ENCODE measurements at places on chromosomes 7 and 10.

DNA sequence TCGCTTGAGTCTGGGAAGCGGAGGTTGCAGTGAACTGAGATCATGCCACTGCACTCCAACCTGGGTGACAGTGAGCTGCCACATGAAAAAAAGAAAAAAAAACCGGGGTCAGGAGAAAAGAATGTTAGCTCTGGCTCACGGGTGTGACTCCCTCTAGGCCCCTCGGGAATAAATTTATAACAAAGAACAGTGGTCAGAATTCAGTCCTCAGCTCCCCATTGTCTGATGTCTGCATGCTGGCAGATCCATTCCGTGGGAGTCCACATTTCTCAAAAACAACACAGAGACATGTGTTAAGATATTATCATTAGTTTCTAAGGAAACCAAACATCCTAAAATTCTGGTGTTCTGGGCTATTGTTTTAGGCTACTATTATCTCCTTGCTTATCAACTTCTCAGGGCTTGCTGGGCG is 90.6 kb downstream of the MARCHF5 start:
- no peak for DNase-seq

DNA sequence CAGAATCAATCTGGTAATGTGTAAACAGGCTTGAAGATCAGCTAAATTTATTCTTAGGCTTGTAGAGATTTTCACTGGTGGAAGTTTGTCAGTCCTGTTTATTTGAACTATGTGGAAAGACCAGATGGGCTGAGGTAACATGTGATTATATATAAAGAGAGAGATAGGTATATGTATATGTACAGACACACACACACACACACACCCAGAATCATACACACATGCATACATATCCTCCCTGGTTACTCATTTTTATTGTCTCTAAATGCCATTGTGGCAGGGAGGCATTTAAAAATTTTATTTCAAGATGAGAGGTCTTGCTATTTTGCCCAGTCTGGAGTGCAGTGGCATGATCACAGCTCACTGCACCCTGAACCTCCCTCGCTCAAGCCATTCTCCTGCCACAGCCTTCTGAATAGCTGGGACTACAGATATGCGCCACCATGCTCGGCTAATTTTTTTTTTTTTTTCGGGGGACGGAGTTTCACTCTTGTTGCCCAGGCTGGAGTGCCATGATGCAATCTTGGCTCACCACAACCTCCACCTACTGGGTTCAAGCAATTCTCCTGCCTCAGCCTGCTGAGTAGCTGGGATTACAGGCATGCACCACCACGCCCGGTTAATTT is 78.1 kb upstream of the CYTH3 start:
- no peak for DNase-seq

- no peak for DNase-seq
Observed at GRCh38 chr7:128713794-128714193, 25.4 kb upstream of the CALU start.

- no peak for DNase-seq
Observed at GRCh38 chr10:132554991-132555647, 17.5 kb downstream of the INPP5A start.

GRCh38 chr10:68561865-68562649 is 1.9 kb downstream of the TET1 start:
- no peak for DNase-seq

- DNase-seq = no peak
Observed at GRCh38 chr7:36979810-36980248, 255.5 kb upstream of the AOAH start.

DNA sequence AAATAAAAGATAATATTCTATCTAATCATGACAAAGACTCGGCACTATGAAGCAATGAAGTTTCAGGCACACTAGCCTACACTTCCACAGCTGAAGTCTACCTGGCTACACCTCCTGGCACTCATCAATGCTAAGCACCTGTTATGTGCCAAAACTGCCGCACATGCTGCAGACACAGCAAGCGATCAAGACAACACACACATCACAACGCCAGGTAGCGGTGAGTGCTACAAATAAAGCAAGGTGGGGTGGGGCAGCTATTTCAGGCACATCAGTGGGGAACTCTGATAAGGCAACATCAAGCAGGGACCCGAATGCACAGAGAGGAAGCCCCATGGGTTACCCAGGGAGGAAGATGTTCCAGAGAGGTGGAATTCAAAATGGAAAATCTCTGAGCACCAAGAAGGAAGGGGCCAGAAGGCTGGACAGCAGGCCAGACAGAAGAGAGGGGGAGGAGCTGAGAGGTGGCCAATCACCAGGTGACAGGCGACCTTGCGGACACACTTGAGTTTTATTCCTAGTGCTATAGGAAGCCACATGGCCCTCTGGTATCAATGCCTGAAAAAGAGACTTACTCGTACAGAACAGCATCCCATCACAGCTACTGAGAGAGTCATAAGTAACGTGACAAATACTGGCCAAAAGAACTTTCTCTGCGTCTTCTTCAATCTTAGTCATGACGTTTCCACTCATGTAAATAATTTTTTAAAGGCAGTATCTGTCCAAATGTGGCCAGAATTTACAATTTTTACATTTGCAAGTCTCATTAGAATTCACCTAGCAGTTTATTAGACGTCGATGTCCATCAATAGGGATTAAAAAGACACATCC is 8.0 kb downstream of the PSAP start:
- DNase-seq = no peak

DNA sequence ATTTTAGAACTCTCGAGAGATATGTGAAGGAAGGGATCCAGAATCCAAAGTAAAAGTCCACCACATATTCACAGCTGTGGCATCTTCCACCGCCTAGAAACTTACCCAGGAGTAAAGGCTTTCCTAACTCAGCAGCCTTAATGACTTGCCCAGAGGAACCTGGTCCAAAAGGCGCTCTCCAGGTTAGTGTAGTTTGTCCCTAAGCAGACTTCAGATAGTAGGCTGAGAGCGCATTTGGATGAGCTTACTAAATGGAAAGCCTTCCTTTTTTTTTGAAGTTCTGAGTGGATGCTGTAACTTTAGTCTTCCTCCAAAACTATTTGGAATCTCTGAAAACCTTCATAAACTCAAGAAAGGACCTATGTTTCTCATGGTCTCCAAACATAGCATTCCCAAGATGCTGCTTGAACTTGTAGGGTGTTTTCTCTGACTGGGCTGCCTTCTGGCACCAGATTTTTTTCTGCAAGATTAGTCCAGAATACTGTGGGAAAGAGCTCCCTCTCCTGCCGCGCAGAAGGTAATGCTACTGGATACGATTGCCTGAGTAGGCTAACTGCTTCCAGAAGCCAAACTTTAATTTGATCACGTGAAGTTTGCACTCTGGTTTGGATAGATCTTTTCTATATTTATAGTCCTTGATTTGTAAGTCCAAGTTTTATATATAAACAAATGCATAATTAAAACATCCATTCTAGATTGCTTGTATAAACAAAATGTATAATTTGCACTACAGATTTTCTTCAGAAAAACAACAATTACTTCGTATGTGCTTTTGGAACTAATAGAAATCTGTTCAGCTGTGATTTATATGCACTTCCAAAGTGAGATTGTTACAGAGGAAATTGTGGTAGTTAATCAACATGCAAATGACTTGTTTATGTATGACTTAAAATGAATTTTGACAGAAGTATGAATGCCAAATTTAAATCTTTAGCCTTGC is 19.6 kb upstream of the GPR37 start:
- peak; percentile 43 for DNase-seq

DNA sequence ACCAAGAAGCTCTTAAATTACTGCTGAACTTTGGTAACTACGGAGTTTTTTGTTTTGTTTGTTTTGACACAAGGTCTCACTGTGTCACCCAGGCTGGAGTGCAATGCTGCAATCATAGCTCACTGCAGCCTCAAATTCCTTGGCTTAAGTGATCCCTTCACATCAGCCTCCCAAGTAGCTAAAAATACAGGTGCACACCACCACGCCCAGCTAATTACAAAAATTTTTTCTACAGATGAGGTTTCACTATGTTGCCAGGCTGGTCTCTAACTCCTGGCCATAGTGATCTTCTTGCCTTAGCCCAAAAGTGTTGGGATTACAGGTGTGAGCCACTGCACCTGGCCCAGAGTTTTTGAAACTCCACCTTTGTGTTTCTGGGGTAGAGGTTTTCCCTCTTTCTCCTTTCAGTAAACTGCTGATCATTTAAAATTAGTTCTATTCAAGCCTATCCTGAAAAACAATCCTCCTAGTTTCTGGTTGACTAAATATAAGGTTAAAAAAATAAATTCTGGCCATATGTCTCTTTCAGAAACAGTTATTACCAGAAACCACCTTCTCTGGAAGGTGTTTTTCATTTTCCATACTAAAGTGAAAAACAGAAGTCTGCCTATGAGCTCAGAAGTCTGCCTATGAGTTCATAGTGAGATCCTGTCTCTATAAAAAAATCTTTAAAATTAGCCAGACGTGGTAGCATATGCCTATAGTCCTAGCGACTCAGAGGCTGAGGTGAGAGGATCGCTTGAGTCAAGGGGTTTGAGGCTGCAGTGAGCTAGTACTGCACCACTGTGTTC is 63.9 kb downstream of the VOPP1 start:
- no peak for DNase-seq

GRCh38 chr7:17071866-17072265 is 190.1 kb upstream of the AGR3 start:
- DNase-seq = no peak

GRCh38 chr10:78407966-78408365 is 374.3 kb downstream of the RPS24 start:
- no peak for DNase-seq

DNA sequence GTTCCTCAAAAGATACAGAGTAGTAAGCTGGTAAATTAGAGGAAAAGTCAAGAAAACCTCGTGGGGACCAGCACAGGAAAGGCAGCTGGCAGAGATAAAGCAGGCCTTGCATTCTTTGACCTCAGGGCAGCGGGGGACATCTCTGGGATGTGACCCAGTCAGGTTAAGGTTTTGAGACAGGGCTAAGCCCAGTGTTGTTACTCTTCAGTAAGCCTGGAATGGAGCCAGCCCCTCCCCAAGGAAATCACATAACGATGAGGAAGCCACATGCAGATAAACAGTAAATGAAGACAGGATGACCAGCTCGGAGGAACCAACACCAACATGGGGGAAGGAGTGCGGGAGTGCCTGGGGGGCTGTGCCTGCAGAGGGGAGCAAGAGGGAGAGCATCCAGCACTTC is 99.6 kb downstream of the JAZF1 start:
- DNase-seq = no peak

- DNase-seq = peak; percentile 66
Observed at GRCh38 chr7:24884401-24884800, 95.6 kb downstream of the OSBPL3 start.

DNA sequence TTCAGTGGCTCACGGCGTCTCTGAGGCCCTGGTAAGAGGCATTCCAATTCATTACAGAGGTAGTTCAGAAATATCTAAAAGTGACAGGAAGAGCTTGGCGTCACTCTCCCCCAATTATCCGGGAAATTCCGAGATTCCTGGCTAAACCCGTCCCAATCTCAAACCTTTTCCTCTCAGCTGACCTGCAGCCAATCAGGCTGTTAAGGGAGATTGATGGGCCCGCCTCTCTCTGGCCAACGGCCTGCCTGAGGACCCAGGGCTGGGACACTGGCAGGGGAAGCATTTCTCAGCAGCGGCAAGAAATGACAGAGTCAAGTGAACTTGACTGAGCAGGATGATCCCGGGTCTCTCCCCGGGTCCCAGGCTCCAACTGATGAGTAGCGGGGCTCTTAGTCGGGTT is 72.3 kb downstream of the EBF3 start:
- no peak for DNase-seq

DNA sequence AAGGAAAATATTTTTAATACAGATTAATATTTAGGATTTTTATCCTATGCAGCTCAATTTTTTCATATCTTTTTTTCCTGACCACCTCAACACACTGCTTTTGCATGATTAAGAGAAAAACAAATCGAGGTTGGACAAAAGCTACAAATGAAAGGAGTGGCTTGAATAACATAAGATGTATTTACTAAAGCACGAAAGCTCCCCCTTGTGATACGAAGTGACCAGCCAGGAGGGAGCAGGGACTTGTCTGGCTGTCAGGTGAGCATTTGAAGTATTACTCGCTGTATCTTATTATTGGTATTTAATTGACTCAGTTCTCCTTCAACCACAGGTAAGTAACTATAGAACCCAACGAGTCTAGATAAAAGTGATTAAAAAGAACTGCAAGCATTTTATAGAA is 265.2 kb upstream of the PHF14 start:
- peak; percentile 60 for DNase-seq

- DNase-seq = no peak
Observed at GRCh38 chr10:42556931-42557330, 81.4 kb downstream of the ZNF33B start.

- DNase-seq = no peak
Observed at GRCh38 chr10:34281661-34282582, 533.2 kb downstream of the PARD3 start.

- DNase-seq = no peak
Observed at GRCh38 chr10:95408148-95408960, 117.6 kb upstream of the PDLIM1 start.

DNA sequence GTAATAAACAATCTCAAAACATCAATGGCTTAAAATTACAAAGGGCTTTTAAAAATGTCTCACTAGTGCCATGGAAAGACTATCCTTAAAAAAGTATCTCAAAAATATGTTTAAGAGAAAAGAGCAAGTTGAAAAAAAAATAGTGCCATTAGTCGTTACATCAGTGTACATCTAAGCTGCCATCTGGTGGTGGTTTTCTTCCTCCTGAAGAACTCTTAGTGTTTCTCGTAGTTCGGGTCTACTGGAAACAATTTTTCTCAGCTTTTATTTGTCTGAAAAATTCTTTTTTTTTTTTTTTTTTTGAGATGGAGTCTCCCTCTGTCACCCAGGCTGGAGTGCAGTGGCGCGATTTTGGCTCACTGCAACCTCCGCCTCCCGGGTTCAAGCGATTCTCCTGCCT is 5.9 kb upstream of the GARIN1A start:
- no peak for DNase-seq

DNA sequence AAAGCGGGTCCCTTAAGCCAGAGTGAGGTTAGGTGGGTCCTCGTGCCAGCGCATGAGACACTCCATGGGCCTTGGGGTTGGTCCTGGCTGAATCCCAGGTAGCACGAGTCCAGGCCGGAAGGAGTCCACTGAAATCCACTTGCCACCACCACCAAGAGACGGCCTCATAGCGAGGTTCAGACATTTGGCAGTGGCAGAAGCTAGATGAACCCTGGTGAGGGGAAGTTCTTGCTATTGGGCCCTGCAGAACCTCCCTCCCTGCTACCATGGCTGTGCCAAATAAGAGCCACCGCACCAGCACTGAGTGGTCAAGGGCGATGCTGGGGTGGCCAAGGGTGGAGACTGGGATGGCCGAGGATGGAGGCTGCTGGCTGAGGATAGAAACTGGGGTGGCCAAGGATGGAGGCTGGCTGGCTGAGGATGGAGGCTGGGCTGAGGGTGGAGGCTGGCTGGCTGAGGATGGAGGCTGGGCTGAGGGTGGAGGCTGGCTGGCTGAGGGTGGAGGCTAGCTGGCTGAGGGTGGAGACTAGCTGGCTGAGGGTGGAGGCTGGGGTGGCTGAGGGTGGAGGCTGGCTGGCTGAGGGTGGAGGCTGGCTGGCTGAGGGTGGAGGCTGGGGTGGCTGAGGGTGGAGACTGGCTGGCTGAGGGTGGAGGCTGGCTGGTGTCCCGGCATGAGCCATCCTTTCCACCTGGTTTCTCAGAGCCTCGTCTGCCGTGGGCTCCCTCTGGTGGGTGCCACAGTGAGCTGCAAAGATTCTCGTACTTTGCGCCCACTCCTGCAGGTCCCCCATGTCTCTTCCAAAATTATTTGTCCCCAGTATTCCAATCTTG is 88.2 kb downstream of the ELFN1 start:
- peak; percentile 44 for DNase-seq

GRCh38 chr7:142499635-142500034 is 241.8 kb upstream of the PRSS58 start:
- DNase-seq = no peak
